Stimulated activated CD8-positive, alpha-beta memory T cell treated with anti-CD3 and anti-CD28 coated beads, Interleukin-15, amount 100 ng/mL, for 48 hours (primary cell): ENCODE measurements at places on chromosomes 2 and 18.

- DNase-seq = no peak
Measured at GRCh38 chr2:196966061-196966460, 39.6 kb upstream of the PGAP1 start.

DNA sequence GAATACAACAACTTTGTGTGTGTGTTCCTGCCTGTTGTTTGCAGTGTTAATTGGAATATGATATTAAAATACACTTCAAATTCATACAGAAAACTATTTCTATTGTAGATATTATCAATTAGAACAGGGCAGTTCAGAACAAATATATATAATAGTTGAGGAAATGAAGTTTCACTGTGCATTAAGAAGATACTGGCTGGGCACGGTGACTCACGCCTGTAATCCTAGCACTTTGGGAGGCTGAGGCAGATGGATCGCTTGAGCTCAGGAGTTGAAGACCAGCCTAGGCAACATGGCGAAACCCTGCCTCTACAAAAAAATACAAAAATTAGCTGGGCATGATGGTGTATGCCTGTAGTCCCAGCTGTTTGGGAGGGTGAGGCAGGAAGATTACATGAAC, 79.3 kb downstream of the ASAP2 start:
- DNase-seq = no peak

- no peak for DNase-seq
Measured at GRCh38 chr2:61016392-61017002, 1.0 kb upstream of the PEX13 start.

DNA sequence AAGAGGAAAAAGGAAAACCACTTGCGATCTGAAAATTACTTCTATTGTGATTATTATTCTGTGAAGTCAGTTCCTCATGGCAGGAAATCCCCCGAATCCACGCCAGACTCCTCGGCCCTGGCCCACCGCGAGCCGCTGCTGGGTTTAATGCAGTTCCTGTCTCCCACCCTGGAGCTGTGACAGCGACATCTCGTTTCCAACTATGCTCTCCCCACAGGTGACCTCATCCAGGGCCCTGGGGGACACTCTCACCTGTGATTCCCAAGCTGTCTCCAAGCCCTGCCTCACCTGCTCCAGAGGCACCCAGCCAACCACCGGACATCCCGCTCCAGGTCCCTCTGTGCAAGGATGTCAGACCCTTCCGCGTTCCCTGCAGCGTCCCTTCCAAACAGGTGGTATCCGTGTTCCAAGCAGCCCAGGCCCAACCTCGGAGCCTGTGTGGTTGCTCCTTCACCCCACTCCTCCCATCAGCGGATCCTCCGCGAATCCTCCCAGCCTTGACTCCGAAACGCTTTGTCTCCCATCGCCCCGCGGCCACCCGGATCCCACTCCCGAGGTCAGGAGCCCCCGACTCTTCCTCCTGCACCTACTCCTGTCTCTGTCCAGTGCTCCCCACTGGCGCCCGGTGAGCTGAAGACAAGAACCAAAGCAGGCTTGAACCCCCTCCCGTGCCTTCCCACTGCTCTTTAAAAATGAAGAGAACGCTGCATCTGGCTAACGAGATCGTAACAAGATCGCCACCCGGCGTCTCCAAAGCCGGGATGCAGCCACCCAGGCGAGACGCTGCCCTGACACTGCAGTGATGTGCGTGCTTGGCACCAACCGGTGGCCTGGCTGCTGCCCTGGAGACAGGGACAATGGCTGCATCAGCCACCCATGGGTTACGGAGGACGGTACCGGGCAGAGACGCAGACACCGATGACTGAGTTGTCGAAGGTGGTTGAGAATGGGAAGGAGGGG, 96.5 kb downstream of the NDUFA10 start:
- no peak for DNase-seq

GRCh38 chr2:152055366-152056108, 43.3 kb downstream of the CACNB4 start:
- DNase-seq = no peak

DNA sequence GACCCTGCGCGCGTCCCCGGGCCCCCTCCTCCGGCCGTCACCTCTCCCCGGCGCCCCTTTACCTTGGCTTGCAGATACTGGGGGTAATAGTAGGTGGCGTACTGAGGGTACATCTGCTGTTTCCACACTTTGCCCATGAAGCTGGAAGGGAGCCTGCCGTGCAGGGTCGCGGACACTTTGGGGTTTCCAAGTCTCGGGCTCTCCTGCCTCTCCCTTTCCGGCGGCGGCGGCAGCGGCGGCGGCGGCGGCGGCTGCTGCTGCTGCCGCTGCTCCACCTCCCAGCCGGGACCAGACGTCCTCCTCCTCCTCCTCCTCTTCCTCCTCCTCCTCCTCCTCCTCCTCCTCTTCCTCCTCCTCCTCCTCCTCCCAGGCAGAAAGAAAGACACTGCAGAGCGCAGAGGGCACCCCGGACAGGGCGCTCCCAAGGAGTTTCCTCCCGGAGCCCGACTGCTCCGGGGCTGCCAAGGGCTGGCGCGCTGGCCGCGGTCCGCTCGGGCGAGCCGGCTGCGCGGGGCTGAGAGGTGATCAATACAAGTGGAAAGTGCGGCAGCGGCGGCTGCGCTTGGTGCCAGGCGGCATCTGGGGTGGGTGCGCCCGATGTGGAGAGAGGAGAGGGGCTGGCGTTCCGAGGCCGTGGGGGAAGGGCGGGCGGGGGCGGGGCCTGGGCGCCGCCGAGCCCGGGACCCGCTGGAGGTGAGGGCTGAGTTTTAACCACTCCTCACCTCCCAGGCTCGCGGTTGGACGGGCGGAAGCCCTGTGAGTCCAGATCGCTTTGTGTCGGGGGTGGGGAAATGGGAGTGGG, at the start of gene RBMS1:
TSS of gene RBMS1 (minus strand) at position 581 of the 802 bp plus-strand sequence. CDS start at position 137, 444 bp downstream.
- peak; percentile 28 for DNase-seq

DNA sequence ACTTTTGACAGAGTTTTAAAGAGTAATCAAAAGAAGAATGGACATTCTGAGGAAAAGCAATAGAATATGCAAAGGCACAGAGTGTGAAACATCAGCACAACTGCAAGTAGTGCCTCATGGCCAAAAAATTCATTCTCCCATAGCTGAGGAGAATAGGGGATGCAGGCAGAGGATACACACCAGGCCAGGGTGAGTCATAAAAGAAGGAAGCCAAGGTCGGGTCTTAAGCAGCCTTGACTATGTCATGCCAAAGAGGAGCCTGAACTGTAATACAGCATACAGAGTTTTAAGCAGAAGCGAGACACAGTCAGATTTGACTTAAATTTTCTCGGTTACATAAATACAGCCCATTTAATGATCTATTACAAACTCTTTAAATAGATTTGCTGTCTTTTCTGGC, 165.0 kb downstream of the LNPK start:
- DNase-seq = no peak

DNA sequence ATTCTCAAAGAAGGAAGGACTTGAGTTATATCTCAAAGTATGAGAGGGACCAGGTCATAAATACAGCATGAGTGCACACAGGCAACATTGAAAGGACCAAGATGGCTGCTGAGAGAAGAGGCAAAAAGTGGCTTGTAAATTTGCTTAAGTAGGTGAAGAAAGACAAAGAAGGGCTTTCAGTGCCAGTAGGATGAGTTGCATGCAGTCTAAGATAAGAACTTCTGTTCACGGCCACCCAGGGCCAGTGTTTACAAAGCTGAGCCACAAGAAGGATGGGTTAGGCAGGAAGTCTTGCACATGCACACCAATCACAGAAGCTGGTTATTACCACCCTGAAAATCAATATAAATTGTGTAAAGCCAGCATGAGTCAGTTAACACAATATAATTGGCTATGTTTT, 3.1 kb upstream of the ABCB11 start:
- no peak for DNase-seq

- no peak for DNase-seq
Measured at GRCh38 chr2:54960164-54960563, 90.1 kb downstream of the RTN4 start.

DNA sequence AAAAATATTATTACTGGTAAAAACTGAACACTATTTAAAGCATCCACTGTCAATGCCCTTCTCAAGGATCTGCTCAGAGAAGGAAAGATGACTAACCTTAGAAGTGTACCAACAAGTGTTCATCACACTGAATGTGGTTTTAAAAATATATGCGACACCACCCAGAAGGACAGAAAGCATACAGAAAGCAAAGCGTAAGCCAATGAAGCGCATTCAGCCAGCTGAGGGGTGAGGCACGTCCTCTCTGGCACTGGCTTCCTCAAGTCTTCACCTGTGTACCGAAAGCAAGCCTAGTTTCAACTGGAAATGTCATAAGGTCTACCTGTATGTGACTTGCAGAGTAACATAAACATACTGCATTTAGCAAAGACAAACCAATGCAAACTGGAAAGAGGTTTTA, 88.8 kb downstream of the PSMG2 start:
- DNase-seq = no peak

DNA sequence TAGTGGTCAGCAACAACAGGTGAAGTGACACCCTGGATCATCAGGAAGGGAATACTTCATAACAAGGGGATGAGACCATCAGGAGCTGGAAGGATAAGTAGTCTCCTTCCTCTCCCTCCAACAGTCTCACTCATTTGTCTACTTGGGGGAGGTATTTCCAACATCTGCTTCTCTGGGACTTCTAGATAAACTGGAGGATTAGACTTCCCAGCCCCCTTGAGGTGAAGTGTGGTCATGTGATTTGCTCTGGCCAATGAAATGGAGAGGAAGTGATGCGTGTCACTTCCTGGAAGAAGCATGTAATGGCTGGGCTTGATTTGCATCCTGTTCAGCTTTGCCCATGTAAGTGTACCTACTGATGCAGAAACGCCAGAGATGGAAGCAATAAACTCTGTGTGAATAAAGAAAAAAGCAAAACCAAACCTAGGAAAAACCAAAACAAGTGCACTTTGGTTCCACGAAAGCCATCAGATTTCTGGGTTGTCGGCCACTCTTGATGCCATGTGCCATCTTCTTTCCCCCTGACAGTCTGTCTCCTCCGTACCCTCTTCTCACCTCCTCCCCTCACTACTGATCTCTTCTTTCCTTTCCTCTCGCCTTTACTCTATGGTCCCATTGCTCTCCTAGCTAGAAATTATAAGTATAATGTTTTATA, 76.1 kb upstream of the DNMT3A start:
- no peak for DNase-seq

- no peak for DNase-seq
Measured at GRCh38 chr2:42693688-42694479, 70.1 kb downstream of the OXER1 start.

GRCh38 chr2:44579837-44580230, 218.1 kb downstream of the CAMKMT start:
- no peak for DNase-seq

- DNase-seq = no peak
Measured at GRCh38 chr2:37414470-37414949, 70.1 kb downstream of the QPCT start.

GRCh38 chr2:39498786-39499185, 61.7 kb upstream of the MAP4K3 start:
- no peak for DNase-seq

- DNase-seq = peak; percentile 21
Measured at GRCh38 chr2:241637795-241638660, 535 bp downstream of the ATG4B start.

GRCh38 chr18:73270920-73271634, 403.3 kb upstream of the NETO1 start:
- no peak for DNase-seq

DNA sequence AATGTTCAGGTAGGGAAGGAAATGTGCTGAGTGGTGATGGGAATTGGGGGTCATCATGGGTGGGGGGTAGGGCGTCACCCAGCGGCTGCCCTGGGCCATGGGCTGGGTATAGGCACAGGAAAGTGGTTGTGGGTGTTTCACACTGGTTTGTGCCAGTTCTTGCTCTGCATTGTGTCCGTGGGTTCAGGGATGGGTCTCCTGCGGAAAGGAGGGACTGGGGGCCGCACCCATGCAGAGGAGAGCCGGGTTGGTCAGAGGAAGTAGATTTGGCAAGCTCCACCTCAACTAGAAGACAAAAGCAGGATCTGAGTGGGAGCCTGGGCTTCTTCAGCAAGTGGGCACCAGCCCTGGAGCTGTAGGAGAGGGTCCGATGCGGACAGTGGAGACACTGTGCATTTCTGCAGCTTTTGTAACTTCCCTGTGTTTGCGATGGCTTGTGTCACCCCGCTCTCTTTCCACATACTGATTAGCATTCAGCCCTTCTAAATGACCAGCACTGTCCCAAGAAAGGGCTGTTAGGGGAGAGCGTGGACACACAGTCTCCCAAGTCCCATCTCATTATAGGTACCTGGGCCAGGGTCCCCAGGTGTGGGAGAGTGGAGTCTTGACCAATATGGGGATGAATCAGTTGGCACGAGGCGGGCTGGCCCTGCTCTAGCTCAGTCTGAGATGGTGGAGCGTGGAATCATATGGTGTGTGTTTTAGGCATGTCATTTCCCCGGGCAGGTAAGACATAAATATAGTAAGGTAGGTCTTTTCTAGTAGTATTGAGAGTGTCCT, 67.2 kb downstream of the LRRFIP1 start:
- no peak for DNase-seq

DNA sequence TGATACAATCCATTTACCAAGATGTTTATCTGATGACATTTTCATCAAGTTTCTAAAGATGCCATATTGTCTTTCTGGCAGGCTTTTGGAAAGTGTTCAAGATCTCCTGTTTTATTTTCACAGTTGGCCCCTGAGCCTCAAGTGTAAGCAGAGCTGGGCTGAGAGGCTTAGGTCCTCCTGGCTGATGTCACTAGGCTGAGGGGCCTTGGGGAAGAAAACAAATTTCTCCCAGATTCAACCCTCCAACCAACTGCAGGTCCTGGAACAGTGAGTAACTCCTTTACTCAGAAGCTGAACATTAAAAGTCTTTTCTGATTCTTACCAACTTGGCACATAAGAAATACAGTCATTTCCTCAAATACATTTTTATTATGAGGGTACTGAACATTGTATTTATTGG, 14.9 kb upstream of the IL1RL1 start:
- DNase-seq = no peak

- no peak for DNase-seq
Measured at GRCh38 chr2:145860083-145860482, 1340.2 kb upstream of the ZEB2 start.

DNA sequence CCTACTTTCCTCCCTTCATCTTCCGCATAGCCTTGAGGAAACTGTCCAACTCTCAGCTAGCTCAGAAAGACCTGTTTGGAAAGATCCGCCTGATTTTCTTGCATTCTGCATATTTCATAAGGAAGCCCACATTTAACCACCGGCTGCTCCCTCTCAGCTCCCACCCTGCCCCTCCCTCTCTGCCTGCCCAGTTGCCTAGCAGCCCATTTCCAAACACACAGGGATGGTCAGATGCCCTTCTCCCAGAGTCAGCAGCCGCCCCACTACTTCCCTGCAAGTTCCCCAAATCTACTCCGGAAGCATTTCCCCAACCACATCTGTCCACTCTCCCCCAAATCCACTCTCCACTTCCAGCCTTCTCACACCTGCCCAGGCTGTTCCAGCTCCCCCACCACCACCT, 96.0 kb downstream of the TNS1 start:
- no peak for DNase-seq

DNA sequence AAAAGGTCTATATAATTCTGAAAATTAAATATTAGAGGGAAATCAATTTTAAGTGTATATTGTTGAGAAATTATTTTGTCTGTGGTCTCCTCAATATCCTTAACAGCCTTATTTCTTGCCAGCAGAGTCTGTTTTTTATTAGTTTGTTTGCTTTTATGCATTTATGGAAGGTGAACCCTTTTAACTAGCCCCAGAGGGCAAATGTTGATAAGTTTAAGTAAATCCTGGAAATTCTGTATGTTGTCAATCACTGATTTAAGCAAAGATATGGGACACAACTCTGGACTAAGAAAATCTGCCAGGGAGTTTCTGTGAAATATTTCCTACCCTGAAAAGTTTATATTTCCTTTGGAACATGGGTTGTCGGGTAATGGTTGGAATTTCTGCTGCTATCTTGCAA, 339.5 kb upstream of the COL3A1 start:
- no peak for DNase-seq

- no peak for DNase-seq
Measured at GRCh38 chr2:30981096-30981495, 157.1 kb downstream of the GALNT14 start.
